ENCODE measurements at places on chromosomes 4 and X. TPM values are rescaled to one million over a fixed set of nuclear protein-coding genes. Genes with fewer than 3 reads are reported as not detected.

DNA sequence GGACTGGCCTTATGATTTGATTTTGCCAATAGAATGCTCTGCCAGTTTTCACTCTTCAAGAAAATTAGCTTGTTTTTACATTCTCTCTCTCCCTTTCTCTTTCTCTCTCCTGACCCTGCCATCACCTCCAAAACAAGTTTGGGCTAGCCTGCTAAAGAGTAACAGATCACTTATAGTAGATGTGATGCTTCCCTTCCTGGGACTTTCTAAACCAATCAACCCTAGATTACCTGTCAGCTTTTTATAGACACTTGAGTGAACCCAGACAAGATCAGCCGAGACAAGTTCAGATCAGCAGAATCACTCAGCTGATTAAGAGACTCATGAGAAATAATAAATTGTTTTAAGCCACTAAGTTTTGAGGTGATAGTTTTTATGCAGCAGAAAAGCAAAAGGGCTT is 521.2 kb downstream of the ANKRD50 start:
- no peak for DNase-seq
- H3K27ac ChIP-seq, result no peak overlapping the region
- H3K27me3 ChIP-seq, result no peaks in the 10 kb centered on the region
- no peaks in the 10 kb centered on the region for H3K4me1 ChIP-seq
- no peak overlapping the region for H3K4me3 ChIP-seq

GRCh38 chr4:112176596-112176995 is 31.3 kb downstream of the FAM241A start:
- peaks cover 3% of the 10 kb centered on the region for H3K4me1 ChIP-seq
- H3K27ac ChIP-seq, result no peak overlapping the region
- no peaks in the 10 kb centered on the region for H3K36me3 ChIP-seq
- no peak for DNase-seq
- H3K4me3 ChIP-seq, result no peak overlapping the region
- H3K27me3 ChIP-seq, result no peaks in the 10 kb centered on the region

GRCh38 chr4:46992338-46992737 is 1.0 kb downstream of the GABRA4 start:
- DNase-seq, result no peak
- no peaks in the 10 kb centered on the region for H3K36me3 ChIP-seq
- H3K4me3 ChIP-seq, result no peak overlapping the region
- H3K27me3 ChIP-seq, result peaks cover 6% of the 10 kb centered on the region

GRCh38 chr4:1029529-1029928 is 18.1 kb downstream of the FGFRL1 start:
- H3K4me1 ChIP-seq, result peaks cover 7% of the 10 kb centered on the region
- no peak overlapping the region for H3K27ac ChIP-seq
- no peak for DNase-seq
- no peaks in the 10 kb centered on the region for H3K27me3 ChIP-seq
- H3K4me3 ChIP-seq, result no peak overlapping the region

DNA sequence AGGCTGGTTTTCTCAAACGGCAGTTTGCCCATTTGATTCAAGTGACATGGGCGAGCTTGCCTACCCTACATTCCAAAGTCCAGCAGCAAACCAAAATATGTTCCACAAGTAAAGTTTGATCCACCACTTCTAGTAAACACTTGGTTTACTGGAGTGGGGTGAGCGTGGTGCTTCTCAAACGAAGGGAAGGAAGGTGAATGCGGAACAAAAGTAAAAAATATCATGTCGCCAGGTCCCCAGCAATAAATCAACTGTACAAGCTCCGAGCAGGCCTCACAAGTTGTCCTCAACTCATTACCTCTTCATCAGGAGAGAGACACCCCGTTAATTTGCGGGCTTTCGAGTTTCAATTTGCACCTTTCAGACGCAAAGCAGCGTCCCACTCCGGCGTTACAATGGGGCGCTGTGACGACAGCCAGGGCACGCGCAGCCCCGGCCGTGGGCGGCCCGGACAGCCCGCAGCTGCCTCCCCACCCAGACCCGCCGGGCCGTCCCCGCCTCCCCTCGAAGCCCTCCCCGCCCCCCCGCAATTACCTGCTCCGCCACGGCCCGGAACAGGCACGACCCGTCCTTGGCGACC is 1.0 kb downstream of the OTUD4 start:
- peak overlapping the region; percentile 70 for H3K4me3 ChIP-seq

DNA sequence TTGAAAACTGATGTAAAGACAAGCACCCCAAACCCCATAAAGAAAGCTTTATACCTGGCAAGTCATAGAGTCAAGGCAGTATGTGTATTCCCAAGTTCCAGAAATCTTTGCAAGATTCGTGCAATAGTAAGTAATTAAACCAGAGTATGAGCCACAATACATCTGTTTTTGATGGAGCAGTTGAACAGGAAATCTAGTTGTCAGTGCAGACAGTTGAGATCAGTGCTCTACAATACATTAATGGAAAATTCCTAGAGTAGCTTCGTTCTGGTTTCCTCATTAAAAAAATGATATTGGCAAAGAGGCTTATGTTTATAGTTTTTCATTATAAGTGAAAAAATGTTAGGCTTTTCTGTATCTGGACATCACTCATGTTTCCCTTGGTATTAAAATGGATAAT is 575.3 kb downstream of the TRIML1 start:
- no peak for DNase-seq
- no peaks in the 10 kb centered on the region for H3K27me3 ChIP-seq
- H3K4me1 ChIP-seq, result no peaks in the 10 kb centered on the region

- H3K27me3 ChIP-seq, result no peaks in the 10 kb centered on the region
- no peak overlapping the region for H3K27ac ChIP-seq
- H3K36me3 ChIP-seq, result no peaks in the 10 kb centered on the region
- H3K4me1 ChIP-seq, result no peaks in the 10 kb centered on the region
These were observed 8.3 kb upstream of the SRPK3 start for GRCh38 chrX:153772316-153773217.

DNA sequence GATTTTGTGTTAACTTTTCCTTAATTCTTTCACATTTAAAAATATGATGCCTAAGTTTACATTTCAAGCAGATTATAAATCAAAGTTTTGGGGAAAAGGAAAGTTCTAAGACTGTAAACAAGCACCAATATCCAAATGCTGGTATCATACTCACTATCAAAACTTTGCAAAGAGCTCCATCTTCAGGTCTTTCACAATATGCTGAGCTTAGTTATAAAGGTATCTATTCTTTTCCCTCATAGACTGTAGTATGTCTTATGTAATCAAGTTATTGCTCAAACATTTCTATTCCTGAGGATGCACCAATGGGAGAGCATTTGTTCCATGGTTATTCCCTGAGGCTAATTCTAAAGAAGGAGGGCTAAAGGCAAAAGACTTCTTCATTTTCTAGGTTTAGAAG is 207.9 kb upstream of the FAM241A start:
- no peaks in the 10 kb centered on the region for H3K36me3 ChIP-seq
- H3K4me3 ChIP-seq, result no peak overlapping the region
- DNase-seq, result no peak

DNA sequence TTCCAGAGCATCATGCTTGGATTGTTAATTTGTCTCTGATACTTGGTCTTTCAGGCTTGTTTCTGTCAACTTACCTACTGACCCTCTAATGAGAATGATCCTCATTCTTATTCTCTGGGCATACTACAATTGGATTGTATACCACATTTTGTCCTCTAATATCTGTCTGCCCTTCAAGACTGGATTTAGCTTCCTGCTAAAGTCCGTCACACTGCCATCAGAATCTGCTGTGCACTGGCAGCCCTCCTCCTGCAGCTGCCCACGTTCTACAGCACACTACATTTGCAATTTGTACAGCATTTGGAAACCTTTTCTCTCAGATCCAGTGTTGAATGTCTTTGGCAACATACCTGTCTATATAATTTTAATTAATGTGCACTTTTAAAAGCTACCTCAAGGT is 183.1 kb downstream of the ZNF330 start:
- no peaks in the 10 kb centered on the region for H3K4me1 ChIP-seq
- no peaks in the 10 kb centered on the region for H3K27me3 ChIP-seq
- H3K36me3 ChIP-seq, result no peaks in the 10 kb centered on the region
- no peak overlapping the region for H3K27ac ChIP-seq

The GPC3 gene
- 1.5 TPM for total RNA-seq

The TNMD gene
- total RNA-seq, result not detected

The NUP54 gene
- 80.3 TPM for total RNA-seq

The SPANXN4 gene
- total RNA-seq, result not detected

The ZNF732 gene
- total RNA-seq, result not detected

The RWDD4 gene
- 7.9 TPM for total RNA-seq
